ENCODE measurements at places on chromosomes 6 and 20. TPM values are rescaled to one million over a fixed set of nuclear protein-coding genes. Genes with fewer than 3 reads are reported as not detected.

Gene MAFB
- 0.18 TPM for total RNA-seq

Gene GCNT2
- 3.0 TPM for total RNA-seq

Gene RAET1G
- 1.0 TPM for total RNA-seq

Gene OR2J3
- total RNA-seq, result not detected

Gene FRK
- total RNA-seq, result 2.5 TPM
